ENCODE measurements at places on chromosomes 5 and 9. TPM values are rescaled to one million over a fixed set of nuclear protein-coding genes. Genes with fewer than 3 reads are reported as not detected.

- DNase-seq = no peak
Observed at GRCh38 chr5:40045429-40045828, 620.6 kb upstream of the DAB2 start.

ANKRD55 gene
- 12.3 TPM for total RNA-seq

DNA sequence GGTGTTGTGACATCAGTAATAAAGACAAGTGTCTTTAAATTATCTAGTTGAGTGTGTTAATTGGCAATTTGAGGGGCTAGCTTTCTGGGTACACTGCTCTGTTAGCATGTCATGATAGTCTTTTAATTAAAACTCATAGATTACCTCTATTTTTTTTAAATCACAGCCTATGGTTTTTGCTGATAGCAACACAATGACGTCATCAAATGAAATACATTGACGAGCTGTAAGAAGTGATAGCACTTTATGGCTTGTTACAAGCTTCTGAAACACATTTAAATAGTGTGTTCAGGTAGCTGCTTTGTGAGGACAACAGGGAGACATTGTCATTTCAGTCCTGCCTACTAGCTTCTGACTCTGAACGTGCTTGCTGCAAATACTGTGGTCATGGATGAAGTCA, 600.5 kb upstream of the EDIL3 start:
- DNase-seq = no peak

DNA sequence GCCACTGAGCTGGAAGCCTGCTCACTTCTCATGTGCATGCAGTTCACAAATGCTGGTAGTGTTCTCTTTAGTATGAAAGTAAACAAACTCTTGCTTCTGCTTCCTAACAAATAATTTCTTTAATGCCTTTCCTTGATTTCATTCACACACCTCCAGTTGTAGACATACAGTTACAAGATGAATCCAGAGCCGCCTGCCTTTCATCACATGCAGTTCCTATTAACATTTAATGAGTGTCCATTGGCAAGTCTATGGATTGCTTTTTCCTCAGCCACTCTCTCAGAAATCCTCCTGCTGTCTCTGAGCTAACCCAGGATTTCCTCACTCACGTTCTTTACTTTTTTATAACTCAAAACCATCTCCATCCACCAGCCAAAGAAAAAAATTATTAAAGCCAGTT, 408.6 kb downstream of the BNC2 start:
- no peak for DNase-seq

TRIM23 gene
- total RNA-seq = 25.4 TPM

DNA sequence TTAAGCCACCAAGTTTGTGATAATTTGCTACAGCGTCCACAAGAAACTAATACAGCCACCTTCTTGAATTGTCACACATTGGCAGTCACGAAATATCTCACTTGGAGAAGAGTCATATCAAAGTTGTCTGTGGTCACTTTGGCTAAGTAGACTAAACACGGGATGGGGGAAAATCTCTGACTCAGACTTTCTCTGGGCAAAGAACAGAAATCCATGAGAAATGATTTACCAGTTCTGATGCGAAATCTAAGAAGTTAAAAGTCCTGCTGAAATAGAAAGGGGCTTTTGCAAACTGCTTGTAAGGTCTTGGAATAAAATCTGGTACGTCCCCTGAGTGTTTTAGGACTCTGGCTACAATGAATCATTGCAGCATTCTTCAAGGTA, 158.4 kb downstream of the COL23A1 start:
- no peak for DNase-seq

HTR1A gene
- not detected for total RNA-seq

GRCh38 chr5:96320797-96321196, 112.3 kb downstream of the PCSK1 start:
- DNase-seq = no peak

DNA sequence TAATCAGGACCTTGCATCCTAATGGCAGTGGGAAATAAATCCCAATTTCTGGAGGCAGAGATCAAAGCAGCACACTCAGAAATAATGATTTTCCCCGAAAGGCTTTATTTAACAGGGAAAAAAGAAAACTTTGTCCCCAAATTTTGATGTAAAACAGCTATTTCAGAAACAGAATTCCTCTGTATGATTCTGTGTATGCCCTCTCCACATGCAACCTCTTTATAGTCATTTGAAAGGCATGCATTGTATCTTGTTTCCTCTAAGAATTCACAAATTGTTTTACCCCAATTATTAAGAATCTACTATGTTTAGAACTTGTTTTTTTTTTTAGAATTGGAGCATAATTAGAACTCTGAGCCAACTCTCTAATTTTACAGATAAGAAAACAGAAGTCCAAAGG, 2.7 kb upstream of the PTAR1 start:
- DNase-seq = no peak

IQGAP2 gene
- 126 TPM for total RNA-seq

GRCh38 chr5:141734501-141735229, 52.6 kb upstream of the ARAP3 start:
- DNase-seq = peak; percentile 24

GRCh38 chr9:71725590-71726338, 42.5 kb downstream of the CEMIP2 start:
- no peak for DNase-seq

DNA sequence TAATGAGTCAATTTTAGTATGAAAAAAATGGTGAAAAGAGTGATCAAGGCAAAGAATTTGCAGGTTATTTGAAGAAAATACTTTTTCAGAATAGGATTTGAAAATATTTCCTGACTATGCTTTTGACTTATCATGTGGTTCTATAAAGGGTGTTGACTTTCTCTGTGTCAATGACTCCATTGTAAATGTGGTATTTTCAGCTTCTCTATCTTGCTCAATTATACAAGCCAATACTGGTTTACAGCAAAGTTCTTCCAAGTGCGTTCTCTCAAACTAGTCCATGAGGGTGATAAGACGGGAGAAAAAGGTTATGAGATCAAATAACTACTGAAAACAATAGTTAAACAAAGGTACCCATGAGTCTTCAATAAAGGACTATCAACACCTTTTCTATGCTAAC, 21.7 kb downstream of the IL33 start:
- DNase-seq = no peak

NSUN2 gene
- total RNA-seq = 81.6 TPM

GRCh38 chr5:118844351-118844750, 144.0 kb downstream of the DTWD2 start:
- DNase-seq = no peak

TGFBI gene
- total RNA-seq = 13.2 TPM

DNA sequence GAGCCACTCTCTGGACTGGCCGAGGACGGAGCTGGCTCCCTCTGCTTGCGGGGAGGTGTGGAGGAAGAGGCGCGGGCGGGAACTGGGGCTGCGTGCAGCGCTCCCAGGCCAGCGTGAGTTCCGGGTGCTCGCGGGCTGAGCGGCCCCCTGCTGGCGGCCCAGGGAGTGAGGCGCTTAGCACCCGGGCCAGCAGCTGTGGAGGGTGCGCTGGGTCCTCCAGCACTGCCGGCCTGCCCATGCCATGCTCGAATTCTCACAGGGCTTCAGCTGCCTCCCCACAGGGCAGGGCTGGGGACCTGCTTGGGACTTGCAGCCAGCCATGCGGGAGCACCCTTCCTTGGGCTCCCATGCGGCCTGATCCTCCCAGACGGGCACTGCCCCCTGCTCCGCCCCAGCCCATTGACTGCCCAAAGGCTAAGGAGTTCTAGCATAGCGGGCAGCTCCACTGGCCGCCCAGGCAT, 416.9 kb downstream of the MRPS30 start:
- DNase-seq = no peak

DNA sequence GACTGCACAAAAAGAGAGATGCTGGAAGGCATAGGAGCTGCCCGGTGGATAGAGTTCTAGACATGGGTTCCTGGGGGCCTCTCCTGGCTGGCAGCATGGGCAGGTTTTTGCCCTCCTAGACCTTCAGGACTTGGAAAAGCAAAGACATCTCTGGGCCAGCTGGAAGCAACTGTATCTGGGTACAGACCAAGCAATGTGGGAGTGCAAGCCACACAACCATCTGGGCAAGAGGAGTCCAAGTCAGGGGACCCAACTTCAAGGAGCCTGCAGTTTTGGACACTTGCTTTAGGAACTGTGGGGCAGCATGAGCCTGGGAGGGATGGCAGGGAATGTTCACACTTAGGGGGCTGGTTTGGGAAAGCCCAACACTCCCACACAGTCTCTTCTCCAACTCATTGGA, 323.3 kb downstream of the GADD45G start:
- DNase-seq = no peak

- DNase-seq = no peak
Observed at GRCh38 chr9:130768265-130768664, 66.8 kb upstream of the ABL1 start.

DNA sequence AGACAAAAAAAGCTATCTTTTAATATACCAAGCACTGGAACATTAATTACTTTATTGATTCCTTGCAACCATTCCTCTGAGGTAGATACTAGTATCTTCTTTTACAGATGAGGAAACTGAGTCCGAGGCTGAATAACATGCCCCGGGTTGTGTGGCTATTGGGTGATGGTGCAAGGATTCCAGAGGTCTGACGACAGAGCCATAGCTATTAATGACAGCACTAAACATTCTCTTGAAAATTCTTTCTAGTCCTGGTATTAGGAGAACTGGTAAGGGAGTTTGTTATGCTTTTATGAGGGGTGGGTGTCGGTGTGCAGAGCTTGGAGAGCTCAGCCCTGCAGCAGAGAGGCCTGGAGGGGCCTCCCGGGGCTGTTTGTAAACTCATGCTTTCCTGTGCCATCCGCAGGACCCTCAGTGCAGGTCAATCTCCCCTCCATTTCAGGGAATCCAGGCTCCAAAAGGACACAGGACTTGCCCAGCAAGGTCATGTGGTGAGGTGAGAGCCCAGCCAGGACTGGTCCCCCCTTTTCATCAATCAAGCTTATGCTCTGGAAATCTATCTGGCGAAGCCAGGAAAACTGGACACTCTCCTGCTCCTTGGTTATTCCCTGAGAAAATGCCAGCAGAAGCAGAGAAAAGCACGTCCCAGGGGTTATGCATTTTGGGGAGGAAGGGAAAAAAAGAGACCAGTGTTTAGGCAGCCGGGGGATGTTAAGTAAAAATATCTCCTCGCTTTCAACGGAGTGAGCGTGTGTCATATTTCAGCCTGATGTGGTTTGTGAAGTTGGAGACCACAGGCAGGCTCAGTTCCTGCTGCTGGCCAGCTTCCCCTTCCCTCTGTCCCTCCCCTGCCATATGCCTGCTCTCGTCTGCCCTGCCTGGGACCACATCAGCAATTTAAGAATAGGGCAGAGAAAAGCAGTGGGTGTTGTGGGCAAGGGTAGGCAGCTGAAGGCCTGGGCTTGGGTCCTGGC, 3.7 kb downstream of the GSN start:
- DNase-seq = no peak

DNA sequence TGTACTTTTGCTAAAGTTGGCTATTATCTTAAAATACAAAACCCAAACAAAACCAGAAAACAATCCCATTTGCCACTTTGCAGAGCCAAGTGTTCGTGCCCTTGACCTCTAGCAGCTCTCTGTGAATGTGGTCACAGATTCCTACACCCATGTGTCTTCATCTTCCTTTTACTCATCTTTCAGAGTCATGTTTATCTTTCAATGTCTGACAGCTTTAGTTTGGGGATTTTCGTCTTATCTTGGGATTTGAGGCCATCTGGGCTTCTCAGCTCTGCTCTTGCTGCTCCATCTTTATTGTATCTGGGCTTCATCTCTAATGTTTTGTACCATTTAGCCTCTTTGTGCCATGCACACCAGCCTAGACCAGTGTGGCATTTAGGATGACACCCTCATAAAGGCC, 81.0 kb downstream of the DAPK1 start:
- DNase-seq = no peak

GRCh38 chr5:150497274-150497988, 10.5 kb upstream of the NDST1 start:
- DNase-seq = no peak

DNA sequence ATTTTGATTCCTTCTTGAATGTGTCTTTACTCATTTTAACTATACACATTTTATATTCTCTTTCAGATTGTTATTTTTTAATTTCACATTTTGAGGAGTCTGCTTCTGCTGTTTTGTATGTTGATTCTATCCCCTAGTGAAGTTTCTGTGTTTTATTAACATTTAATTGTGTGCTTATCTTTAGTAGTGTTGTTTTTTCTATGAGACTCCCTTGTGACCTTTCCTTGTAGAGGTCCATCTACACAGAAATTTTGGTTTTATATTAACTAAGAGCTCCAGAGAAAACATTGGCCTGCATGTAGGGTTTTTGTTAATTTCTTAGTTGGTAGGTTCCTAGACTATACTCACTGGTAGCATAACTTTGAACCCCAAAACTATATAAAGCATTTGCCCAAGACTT, 35.4 kb upstream of the IL13 start:
- DNase-seq = no peak

ST8SIA4 gene
- total RNA-seq = 27.7 TPM

GRCh38 chr5:163503106-163504078, 2.0 kb upstream of the MAT2B start:
- DNase-seq = peak; percentile 37

CAVIN4 gene
- 0.41 TPM for total RNA-seq

DNA sequence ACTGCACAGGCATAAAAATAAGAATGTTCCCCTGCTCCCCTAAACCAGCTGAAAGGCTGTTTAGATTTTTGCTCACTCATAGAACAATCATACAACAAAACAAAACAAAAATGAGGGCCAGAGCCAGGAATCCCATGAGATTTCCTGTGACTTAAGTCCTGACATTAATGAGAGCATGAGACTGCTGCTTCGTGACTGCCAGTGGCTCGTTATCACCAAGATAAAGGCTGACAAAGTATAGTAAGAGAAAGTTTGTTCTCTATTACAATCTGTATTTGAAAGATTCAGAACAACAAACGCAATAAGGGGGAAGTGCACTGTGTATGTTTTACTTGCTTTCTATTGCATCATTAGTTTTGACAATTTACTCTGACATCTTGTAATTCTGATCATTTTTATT, 837.1 kb upstream of the C9orf72 start:
- no peak for DNase-seq

GRCh38 chr9:36492865-36493264, 79.8 kb upstream of the MELK start:
- peak; percentile 66 for DNase-seq

AGXT2 gene
- not detected for total RNA-seq

- no peak for DNase-seq
Observed at GRCh38 chr5:67693956-67694809, 497.6 kb upstream of the CD180 start.

- no peak for DNase-seq
Observed at GRCh38 chr5:94776167-94776566, 157.7 kb downstream of the SLF1 start.

DNA sequence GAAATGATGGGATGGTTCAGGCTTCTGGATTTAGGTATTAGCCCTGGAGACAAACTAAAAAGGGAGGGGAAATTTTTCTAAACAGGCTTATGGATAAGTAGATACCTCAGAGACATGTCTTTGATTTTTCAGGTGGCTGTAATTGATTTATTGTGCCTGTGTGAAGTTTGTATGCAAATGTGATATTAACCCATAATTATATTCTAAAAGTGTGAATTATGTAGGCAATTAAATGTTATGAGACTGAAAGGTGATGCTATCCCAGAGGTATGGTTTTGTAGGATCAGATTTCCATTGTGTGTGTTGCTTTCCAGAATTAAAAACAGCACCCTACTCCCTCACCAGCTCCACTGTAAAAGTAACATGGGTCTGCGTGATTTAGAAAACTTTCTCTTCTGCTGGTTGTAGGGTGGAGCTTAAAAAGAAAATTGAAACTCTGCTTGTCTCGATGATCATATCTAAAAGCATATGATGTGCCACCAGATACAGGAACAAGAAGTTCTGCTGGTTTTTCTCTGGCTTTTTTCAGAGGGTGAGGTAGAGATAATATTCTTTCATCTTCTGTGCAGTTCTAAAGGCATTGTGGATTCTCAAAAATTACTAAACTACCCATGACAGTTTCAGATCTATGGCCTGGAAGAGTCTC, 71.8 kb upstream of the TAF11L2 start:
- DNase-seq = no peak

MARCOL gene
- total RNA-seq = not detected

SAXO1 gene
- 1.0 TPM for total RNA-seq

- DNase-seq = no peak
Observed at GRCh38 chr5:119083679-119084078, 12.8 kb downstream of the DMXL1 start.

Measured in CD4-positive, alpha-beta memory T cell (primary cell).